NCI-H2029 (cell line): ENCODE measurements at places on chromosomes 5 and 9.

DNA sequence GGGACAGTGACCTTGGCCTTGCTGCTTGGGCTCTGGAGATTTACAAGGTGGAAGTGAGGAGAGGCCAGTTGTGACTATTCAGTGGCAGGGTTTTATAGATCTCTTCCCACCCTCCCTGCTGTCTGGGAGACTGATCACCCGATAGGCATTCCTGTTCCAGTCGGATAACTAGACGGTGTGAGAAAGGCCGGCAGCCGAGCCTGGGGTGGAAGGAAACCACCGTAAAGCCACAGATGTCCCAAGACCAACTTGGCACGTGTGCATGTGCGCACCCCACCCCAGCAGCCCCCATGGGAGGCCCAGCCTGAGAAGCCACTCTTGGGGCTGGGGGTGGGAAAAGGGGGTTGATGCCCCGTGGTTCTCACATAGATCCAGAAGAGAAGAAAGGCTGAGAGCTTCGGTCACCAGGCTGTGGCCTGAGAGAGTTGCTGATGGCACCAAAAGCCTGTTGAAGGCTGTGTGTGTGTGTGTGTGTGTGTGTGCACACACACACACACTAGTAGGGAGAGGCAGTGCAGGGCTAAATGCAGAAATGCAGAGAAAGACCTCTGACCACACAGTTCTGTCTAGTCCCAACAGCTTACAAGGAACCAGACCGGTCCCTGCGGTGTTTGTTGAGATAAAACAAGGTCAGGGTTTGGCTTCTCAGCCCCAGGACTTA, 225.8 kb downstream of the FANCC start:
- no peak for DNase-seq

DNA sequence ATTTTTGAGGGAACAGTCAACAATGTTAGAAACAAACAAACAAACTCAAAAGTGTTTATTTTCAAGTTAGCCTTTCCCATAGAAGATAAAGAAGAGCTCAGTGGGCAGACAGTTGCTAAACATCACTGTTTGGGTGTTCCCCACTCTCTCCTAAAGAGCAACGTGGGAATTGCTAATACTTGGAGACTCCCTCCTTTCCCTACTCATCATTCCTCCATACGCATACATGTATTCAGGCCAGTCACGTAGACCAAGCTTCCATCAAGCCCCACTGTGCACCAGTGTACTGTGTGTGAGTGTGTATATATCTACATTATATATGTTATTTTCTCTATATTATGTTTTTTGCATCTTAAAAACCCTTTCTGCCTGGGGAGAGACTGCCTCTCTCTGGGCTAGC, 115.0 kb upstream of the EGFLAM start:
- no peak for DNase-seq

GRCh38 chr5:51381761-51382474, 1.3 kb upstream of the ISL1 start:
- no peak for DNase-seq

DNA sequence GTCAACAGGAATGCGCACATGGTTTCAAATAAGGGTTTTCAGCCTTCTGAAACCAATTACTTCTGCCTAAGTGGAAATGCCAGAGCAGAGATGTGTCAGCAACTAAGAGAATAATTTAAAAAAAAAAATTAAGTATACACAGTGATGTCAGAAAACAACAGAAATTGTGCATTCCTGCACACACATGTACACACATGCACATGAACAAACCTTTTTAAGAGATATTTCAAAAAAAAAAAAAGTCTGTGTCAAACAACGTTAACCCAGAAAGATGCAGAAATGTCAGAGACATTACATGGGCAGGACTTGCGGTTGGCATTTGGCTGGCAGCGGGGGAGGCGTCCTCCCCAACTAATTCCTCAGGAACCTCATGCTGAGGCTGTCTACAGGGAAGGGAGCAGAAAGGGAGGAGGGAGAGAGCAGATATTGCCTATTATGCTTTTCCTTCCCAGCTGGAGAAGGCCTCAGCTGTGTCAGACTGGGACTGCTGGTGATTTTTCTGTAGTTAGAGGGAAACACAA, 536.9 kb upstream of the WWC1 start:
- DNase-seq = no peak

GRCh38 chr9:134033516-134034214, 8.4 kb downstream of the BRD3OS start:
- DNase-seq = no peak

GRCh38 chr5:138068742-138069600, 14.9 kb upstream of the WNT8A start:
- DNase-seq = peak; percentile 63

- DNase-seq = no peak
Observed at GRCh38 chr5:60597572-60598320, 102.2 kb downstream of the DEPDC1B start.

GRCh38 chr5:76601470-76601869, 21.7 kb downstream of the F2RL2 start:
- DNase-seq = peak; percentile 29

DNA sequence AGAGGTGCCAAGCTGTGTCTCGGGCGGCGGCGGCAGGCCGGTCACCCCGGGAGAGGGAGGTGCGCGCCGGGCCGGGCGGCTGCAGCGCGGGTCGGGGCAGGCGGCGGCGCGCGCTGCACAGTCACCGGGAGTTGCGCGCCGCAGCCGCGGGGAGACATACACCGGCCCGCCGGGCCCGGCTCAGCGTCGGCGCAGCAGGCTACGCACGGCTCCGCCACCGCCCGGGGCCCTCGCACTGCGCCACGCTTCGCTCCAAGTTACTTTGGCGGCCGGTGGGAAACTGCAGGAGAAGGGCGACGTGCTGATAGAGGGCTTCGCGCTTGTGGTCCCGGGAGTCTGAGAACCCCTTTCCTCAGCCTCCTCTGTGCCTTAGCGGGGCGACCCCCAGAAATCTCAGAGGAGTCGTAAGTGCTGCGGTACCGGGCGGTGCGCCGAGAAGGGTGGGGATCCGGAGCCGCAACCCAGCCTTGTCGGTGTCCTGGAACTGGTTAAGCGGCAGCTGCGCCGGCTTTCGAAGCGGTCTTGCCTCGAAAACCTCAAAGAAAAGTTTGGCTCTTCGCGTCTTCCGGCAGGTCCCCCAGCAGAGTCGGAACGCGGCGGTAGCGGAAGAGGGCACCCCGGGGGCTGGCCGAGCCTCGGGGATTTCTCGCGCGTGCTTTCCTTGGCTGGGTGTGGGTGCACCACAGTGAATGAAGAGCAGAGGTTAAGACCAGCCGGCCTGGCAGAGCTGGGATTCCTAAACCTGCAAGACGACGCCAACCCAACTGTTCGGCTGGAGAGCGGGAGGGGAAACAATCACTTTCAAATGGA, at the start of gene EFNA5:
Gene EFNA5 (minus strand): TSS at position 6 of the 810 bp plus-strand sequence.
- DNase-seq = peak; percentile 59

DNA sequence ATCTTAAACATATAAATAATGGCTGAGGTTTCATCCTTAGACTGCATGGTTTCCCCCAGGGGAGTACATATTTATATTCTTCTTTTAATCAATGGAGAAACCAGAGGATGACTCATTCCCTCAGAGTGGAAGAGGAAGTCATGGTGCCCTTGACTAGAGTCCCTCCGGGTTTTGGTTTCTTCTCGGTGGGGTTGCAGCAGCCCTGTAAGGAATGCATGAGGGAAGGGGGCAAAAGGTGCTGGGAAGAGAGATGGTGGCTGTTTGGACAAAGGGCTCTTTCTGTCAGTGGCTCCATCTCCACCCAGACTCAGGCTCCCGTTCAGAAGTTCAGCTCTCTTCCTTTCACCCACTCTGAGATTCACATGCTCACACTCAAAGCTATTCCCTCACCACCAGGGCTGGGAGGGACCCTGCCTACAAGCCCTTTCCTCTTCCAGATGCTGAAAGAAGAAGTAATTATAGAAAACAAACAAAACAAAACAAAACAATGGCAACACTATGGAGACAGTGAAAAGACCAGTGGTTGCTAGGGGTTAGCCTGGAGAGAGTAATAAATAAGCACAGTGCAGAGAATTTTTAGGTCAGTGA, 129.8 kb upstream of the IL12B start:
- DNase-seq = no peak

- DNase-seq = peak; percentile 67
Observed at GRCh38 chr5:176632745-176633144, 2.3 kb downstream of the EIF4E1B start.

DNA sequence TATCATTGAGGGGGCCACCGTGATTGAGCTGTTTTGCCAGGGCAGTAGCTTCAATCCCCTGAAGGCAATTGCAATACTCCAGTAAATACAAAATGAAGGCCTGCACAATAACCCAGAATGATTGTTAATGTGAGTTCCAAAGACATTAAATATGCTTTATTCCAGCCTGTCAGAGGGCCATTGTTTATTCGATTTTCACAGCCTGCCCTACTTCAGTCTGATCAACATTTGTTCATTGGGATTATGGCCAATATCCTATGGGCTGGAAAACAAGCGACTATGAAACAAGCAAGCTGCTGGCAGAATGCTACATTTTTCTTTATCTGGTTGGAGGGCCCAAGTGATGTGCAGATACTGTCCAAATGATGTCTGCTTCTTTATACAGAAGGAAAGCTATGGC, 543.1 kb downstream of the TLE1 start:
- DNase-seq = no peak

DNA sequence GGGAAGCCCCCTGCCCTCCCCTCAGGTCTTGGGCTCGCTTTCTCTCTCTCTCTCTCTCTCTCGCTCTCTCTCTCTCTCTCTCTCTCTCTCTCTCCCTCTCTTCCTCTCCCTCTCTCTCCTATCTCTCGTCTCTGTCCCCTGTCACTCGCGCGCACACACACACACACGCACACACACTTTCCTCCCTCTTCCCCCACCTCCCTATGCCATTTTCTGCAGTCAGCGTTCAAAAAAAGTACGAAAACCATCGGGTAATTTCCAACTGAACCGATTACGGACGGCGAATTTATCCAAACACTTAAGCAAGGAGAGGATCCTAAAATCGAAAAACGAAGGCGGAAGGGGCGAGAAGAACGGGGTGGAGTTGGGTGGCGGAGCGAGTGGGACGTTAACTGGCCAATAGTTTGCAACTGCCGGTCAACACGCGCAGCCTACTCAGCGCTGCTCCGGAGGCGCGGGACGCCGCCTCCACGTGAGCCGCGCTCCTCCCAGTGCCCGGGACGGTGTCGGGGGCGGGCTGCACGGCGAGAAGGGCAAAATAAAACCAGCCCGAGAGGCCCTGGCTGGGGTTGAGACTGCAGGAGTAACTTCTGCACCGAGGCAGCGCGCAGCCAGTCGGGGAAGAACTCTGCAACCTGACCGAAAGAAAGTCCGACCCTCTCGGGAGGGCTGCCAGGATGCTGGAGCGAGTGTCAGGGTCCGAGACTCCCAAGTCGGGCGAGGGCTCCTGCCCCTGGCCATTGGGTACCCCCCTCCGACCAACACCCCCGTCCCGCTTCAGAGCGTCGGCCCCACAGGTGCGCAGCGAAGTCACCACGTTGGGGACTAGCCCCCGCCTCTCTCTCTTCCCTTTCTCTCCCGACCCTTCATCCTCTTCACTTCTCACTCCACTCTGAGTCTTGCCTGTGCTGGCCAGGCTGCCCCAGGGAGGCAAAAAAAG, 24.9 kb upstream of the ELAVL2 start:
- DNase-seq = no peak

DNA sequence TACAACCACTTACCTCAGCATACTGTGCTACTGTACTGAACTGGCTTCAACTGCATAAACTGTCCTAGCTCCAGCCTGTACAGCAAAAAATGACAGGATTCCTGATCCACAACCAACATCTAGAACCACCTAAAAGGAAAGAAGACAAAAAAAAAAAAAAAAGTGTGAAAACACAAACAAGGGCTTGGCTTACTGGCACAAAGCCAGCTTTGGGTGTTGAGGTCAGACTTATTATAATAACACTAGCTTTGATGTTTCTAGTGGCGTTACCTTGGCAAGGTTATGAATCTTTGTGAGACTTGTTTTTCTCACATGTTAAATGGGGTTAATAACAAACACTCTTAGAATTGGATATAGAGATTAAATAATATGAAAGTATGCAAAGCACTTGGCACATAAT, 148.5 kb upstream of the PUM3 start:
- peak; percentile 22 for DNase-seq

GRCh38 chr9:23638837-23639426, 187.1 kb downstream of the ELAVL2 start:
- DNase-seq = no peak

- DNase-seq = no peak
Observed at GRCh38 chr9:96725576-96725975, 52.3 kb downstream of the ZNF510 start.

DNA sequence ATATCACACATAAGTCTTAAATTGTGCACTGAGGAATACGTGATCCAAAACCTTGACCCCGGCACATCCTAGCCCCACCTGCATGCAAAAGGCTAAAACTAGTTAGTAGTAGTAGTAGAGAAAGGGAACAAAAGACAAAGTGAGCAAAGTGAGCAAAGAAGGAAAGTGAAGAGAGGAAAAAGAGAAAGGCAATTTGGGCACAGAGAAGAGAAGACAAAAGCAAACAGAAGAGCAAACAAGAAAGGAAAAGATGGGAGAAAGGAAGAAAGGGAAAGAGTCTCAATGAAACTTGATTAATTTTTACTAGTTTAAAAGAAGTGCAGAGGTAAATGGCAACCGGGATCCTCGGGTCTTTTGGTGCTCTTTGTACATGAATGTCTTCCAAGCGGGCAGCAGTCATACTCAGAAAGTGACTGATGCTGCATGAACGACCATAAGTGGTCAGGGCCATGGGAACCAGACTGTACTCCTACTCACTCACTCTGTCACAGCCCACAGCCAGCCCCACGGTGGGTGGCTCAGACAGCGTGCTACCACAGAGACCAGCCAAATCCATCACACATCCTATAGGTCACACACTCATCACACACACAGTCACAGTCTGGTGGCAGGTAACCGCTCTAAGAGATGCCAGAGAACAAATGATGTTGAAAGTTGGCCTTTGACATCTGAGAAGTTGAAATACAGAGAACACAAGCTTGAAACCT, 203.9 kb downstream of the FBN2 start:
- DNase-seq = no peak

- no peak for DNase-seq
Observed at GRCh38 chr5:148909040-148909439, 82.6 kb downstream of the ADRB2 start.
